GF-D8 (cell line): ENCODE measurements at places on chromosomes 16 and 17.
A peak's percentile ranks its signal among the peaks of the same experiment; 100 is the strongest.

- no peak for DNase-seq
Observed at GRCh38 chr17:75191584-75191983, 8.8 kb upstream of the SUMO2 start.

DNA sequence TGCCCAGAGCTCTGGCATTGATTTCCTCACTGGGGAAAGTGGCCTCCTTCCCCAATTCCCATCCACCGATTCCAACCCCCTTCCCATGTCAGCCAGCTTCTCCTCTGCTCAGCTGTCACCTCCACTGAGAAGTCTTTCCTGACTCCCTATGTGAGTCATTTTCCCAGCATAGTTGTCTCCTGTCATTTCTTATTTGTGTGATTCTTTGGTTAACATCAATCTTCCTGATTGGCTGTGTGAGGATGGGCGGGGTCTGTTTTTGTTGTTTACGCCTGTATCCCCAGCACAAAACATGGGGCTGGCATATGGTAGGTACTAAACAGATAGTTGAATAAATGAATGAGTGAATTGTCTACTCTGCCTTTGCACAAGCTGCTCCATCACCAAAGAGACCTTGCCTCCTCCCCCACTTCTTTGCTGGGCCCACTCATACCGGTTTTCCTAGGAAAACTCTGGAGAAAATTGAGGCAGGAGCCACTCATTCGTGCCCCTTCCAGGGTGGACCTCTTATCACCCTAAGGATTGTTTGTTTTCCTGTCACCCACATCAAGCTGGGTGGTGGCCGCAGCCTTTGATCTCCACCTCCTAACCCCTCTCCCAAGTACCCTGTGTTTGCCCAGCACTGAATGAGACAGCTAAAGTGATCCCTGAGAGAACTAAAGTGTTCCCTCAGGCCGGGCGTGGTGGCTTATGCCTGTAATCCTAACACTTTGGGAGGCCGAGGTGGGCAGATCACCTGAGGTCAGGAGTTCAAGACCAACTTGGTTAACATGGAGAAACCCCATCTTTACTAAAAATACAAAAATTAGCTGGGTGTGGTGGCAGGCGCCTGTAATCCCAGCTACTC lies 1.2 kb upstream of the GRB7 start:
- no peak for DNase-seq

- no peak for DNase-seq
Observed at GRCh38 chr17:4165301-4166010, 22.5 kb downstream of the CYB5D2 start.

GRCh38 chr17:70276906-70277305 lies 107.6 kb downstream of the KCNJ2 start:
- no peak for DNase-seq

- no peak for DNase-seq
Observed at GRCh38 chr17:2044263-2044894, 2.6 kb downstream of the OVCA2 start.

DNA sequence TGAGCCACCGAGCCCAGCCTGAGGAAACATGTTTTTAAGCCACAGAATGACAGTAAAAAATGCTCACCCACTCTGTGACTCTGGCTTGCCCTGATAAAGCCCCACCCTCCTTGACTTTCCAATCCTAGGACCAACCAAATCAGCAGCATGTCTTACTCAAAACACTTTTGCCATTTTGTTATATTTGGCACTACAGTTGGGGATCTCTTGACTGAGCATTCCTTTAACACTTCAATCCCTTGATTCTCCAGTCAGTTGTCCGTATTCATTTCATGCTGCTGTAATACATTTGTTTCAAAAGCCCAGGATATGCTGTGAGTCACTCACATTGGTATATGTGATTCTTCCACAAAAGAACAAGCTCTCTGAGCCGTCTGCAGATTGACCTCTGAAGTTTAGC lies 8.2 kb downstream of the MYH3 start:
- DNase-seq: no peak

DNA sequence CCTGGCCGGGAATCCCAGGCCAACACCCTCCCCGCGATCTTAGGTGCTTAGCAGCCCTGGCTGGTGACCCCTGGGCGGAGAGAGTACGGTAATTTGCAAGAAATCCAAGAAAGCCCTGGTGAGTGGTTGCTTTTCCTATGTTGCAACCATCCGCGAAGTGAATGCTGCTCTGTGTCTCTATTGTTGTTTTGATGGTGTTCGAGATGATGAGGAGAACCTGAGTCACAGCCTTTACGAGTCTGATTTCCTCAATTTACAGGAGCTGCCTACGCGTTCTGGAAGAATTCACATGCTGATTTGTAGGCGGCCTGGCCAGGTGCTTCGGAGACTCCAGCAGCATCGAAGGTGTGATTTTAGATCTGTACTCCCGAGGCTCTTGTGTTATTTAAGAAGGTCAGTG lies 63.3 kb downstream of the TMEM235 start:
- DNase-seq: no peak

GRCh38 chr16:63702981-63703590 lies 1418.8 kb downstream of the CDH11 start:
- no peak for DNase-seq

DNA sequence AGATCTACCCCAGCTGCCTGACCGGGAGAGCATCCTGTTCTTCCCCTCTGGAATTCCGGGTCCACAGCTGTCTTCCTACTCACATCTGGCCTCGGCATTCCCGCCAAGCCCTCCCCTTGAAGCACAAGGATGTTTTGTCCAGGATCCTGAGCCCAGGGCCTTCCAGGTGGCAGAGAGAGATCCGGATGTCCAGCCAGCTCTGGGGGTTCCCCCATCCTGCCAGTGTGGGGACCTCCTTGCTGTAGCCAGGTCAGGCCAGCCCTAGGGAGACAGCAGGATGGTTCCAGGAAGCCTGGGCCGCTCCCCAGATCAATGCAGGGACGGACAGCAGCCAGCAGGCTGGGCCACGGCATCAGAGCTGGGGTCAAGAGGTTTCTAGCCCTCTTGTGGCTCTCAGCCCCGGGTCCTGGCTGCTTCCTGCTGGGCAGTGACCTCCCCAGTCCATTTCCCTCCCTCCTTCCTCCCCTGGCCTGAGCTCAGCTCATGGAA lies 55.3 kb downstream of the SOCS3 start:
- no peak for DNase-seq

- DNase-seq: no peak
Observed at GRCh38 chr16:82034981-82035612, at the start of gene HSD17B2. Gene HSD17B2, plus strand, starts transcription at chr16:82035253. Its CDS starts 172 bp downstream, at chr16:82035425.

DNA sequence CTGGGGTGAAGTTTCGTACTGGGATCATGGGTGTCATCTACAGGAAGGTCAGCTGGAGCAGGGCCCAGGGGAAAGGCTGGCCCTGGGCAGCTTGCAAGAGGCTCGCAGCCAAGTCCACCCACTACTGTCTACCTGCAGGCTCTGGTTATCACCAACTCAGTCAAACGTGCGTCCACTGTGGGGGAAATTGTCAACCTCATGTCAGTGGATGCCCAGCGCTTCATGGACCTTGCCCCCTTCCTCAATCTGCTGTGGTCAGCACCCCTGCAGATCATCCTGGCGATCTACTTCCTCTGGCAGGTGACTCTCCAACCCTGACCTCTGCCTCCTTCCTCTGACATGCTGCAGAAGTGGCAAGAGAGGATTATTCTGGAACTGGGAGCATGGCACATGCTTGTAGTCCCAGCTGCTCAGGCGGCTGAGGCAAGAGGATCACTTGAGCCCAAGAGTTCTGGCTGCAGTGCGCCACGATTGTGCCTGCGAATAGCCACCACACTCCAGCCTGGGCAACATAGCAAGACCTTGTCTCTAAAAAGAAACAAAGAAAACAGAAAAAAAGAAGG lies 29.2 kb downstream of the ABCC3 start:
- no peak for DNase-seq

DNA sequence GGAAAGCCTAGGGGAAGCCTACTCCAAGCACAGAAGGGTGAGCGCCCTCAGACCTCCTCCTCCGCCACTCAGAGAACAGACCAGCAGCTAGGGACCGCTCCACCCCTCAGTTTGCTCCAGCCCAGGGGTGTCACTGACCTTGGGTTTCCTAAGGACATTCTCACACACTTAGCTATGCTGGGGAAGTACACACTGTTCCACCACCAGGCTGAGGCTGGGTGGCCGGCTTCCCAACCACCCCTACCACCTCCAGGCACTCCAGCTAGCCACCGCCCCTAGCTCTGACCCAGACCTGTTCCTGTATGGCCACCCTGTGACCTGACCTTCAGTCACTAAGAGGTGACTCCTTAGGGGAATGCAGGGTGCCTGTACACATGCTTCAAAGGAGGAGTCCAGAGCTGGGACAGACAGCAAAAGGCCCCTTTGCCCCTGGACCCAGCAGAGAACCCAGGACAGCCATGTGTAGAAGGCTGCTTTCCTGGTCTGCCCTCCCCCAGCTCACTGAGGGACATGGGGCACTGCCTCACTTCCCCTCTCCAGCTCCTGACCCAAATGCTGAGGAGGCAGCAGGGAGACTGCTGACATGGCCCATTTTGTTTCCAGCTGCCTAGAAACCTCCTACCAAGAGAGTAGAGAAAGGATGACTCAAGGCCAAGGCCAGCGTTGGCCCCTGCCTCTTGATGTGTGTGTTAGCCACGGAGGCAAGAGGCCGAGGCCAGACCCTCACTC lies 6.7 kb downstream of the HSPB9 start:
- no peak for DNase-seq

DNA sequence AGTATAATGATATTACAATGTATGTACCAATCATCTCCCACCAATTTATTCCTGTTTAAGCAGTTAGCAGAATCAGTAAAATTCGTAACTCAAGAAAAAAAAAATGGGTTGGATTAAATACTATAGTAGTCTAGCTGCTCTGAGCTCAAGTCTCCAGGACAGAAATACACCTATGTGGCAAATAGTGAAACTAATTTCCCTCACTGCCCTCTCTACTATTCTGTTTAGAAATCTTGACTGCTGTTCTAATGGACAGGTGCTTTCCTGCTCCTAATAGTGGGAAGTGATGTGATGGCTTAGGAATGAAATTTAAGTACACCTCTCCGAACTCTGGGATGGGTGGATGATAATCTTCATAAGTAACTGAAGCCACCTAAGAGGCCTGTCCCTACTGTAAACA lies 175.7 kb downstream of the KCNJ2 start:
- no peak for DNase-seq

DNA sequence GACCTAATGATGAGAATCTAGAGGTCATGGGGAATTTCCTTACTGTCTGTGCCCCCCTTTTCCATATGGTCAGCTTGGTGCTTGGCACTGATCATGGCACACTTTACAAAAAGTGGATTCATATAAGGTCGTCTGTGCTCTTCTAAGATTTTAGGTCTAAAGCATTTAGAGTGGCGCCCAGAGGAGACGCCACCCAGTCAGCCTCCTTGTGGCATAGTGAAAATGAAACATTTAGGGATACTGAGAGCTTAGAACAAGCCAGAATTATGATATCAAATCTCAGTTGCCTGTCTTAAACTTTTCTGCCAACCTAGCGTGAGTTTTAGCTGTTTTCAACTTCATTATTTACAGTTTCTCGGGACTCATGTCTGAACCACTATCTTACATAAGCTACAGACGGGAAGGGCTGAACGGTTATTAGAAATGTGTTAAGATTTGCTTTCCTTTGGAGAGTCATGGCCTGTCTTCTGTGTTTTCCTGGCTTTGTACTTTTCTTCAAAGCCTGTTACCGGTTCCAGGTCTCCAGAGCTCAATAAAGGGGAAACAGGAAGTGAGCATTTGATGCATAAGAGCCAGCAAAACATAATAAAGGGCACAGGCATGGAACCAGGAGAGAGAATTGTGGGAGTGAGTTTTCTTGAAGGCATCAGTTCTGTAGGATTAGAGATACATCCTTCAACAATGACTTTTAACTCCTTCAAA lies 13.7 kb downstream of the ZNRF1 start:
- DNase-seq: peak; percentile 20

- DNase-seq: no peak
Observed at GRCh38 chr17:49498029-49498615, 3.0 kb downstream of the NGFR start.

- no peak for DNase-seq
Observed at GRCh38 chr17:17137731-17138585, 68.2 kb downstream of the PLD6 start.

- no peak for DNase-seq
Observed at GRCh38 chr16:30958175-30959079, 873 bp downstream of the SETD1A start.

DNA sequence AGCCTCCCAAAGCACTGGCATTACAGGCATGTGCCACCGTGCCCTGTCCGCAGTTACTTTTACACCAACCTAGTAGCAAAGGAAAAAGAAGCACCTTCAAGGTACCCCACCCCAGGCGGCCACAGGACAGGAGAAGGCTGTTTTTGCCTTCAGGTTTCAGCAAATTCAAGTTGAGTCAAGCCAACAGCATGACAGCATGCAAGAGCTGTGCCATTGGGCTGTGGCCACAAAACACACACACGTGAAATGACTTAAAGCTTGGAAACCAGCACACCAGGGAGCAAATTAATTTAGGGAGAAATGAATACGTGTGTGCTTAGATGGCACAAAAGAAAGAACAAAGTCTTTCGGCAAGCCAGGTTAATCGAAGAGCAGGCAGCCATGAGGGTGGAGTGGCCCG lies 39.7 kb downstream of the ERCC4 start:
- no peak for DNase-seq

GRCh38 chr16:48997946-48998345 lies 283.7 kb downstream of the CBLN1 start:
- no peak for DNase-seq

- no peak for DNase-seq
Observed at GRCh38 chr16:13645601-13646245, 274.2 kb upstream of the ERCC4 start.

DNA sequence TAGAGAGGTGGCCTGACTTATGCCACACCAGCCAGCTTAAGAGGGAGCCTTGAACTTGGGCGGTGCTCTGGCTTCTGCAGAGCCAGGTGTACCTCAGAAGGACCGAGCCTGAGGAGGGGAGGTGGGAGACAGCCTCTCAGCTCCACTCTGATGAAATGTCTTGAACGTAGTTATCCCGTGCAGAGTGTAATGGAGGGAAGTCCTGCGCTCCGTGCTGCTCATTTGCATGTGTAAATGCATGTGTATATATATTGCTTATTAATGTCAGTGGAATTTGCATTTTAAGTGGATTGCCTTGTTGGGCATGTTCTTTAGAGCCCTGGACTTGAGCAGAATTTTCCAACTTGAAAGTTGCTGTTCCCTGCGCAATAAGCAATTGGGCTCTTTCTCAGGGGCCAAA lies 264.9 kb upstream of the SDK2 start:
- DNase-seq: no peak

DNA sequence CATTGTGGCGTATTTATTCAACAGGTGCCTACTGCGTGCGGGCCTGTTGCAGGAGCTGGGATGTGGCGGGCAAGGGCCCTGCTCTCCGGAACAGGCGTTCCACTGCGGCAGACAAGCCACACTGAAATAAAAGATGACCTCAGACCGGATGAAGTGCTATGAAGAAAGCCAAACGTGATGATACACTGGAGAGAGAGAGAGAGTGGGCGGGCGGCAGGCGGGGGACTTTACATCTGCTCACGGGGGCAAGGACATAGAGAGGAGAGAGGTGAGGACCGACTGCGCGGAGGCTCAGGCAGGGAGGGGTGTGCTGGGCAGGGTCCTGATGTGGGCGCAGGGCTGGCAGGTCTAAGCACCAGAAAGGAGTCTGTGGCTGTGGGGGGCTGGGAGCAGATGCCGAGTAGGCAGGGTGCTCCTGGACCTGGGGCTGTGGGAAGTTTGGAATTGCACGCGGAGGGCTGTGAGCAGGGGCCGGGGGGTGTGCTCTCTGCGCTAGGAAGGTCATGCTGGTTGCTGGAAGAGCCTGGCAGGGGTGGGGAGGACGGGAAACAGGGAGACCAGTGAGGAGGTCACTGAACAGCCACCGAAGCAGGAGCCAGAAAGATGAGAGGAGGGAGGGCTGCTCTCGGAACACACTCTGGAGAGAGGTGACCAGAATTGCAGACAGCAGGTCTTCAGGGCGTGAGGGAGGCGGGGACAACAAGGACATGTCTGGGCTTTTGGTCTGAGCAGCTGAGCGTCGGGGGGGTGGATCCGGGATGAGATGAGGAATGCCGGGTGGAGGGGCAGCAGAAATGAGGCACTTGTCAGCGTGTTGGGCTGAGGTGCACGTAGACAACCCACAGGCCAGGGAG lies 9.9 kb downstream of the MXRA7 start:
- no peak for DNase-seq
